ENCODE measurements at places on chromosomes 5 and 9.

DNA sequence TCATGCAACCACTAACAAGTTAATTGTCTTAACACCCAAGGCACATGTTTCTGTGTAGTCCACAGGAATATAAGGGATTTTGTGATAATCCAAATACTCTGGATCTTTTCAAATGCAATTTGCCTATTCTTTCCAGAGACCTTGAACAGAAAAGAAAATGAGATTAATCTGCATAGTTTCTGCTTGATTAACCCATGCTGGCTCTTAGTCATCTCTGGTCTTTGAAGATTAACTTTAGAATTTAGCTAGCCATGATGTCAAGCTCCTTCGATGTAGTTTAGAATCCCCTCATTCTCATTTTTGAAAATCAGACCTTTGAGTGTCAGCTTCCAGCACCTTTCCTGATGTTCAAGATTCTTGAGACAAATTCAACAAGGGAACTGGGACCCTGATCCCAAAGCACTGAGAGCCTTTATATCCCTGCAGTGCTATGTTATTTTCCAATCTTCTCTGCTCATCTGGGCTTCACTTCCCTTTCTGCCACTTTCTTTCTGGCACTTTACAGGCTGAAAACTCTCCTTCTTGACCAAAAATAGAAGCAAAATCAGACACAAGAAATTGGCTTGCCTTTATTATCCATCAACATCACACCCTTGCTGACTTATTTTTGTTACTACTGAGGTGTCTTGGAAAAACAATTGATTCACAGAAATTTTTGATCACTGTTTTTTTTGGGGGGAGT, 155.5 kb downstream of the PALM2AKAP2 start:
- no peak for DNase-seq

DNA sequence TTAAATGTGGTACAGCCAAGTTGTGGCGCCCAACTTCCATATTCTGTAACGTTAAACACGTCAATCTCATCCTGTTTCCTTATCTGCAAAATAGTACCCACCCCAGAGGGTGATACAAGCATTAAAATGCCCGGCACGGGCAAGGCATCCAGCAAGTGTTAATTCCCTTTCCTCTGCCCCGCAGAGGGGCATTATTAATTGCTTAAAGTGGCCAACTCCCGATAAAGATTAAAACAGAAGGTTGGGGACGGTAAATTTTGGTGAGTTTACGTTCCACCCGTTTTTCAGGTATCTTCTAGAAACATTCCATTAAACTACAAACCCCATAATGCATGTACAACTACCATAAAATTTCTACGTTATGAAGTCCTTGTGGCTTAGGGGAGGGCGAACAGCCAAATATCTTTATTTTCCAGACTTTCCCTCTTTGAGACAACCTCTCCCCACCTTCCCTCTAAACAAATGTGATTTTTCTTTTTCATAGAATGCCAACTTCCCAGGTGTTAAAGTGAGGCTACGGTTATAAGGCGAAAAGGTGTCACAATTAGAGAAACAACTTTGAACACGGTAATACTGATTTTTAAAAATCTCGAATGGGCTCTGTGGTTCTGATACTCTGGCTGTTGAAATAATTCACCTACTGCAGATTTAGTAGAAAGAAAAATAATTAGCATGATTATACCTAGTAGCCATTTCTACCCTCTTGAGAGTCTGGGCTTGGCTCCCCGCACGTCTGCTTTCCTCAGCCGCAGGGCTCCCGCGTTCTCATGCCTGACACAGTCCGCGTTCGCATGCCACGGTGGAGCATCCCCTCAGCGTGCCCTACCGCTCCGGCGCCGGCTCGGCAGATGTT, 1.2 kb upstream of the GPBP1 start:
- DNase-seq, result peak; percentile 10

DNA sequence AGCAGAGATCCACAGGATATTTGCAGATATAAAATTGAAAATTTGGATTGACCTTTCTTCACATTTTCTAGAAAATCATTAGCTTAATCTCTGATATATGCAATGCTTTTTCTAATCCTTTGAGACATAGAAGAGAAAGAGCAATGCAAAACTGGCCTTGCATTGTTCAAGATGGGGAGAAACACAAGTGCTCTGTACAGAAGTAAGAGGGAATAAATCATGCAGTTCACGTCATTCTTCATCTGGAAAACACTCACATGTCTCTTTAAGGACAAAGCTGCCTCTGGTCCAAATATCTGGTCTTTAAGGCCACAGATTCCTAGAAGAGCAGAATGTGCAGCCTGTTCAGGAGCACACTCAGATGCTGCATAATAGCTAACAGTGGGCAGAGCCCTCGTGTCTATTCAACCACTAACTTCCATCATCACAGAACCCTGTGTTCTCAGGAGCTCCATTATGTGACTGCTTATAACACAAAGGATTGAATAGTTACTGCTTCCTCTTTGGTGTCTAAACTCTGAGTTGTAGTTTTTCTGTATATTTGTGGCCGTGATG, 277.5 kb downstream of the PLK2 start:
- DNase-seq, result peak; percentile 98

DNA sequence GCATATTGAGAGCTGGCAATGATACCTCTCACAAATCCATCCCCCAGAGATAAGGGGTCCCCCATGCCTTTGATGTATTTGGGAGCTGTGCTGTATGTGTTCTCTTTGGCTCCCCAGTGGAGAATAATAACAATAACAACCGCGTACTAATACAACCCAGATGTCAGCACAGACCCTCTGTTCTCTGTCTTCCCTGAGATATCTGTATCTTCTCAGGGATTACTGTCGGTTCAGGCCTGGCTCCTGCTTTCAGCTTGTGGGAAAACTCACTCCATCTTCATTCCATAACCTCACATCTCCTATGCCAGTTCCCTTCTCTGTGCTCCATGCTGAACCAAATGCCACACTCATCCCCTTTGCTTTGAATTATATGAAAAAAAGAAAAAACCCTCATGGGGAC, 76.2 kb downstream of the TMC1 start:
- no peak for DNase-seq

GRCh38 chr5:65512170-65512937, 30.6 kb upstream of the ADAMTS6 start:
- DNase-seq, result no peak

Data from SK-MEL-5 (cell line).